ENCODE measurements at places on chromosomes 4 and X. TPM values are rescaled to one million over a fixed set of nuclear protein-coding genes. Genes with fewer than 3 reads are reported as not detected.

GRCh38 chr4:119663160-119663788 is 34.7 kb upstream of the PDE5A start:
- H3K4me3 ChIP-seq: peak overlapping the region; percentile 46
- H3K4me1 ChIP-seq: no peaks in the 10 kb centered on the region
- H3K36me3 ChIP-seq: no peaks in the 10 kb centered on the region
- no peak for DNase-seq
- peak overlapping the region; percentile 71 for H3K27ac ChIP-seq
- no peaks in the 10 kb centered on the region for H3K27me3 ChIP-seq

GRCh38 chrX:15143050-15143824 is 126.6 kb downstream of the ASB9 start:
- no peaks in the 10 kb centered on the region for H3K36me3 ChIP-seq
- H3K27me3 ChIP-seq: no peaks in the 10 kb centered on the region
- H3K4me1 ChIP-seq: no peaks in the 10 kb centered on the region
- DNase-seq: no peak
- no peak overlapping the region for H3K27ac ChIP-seq

GRCh38 chr4:3250956-3251690 is 2.2 kb downstream of the MSANTD1 start:
- no peak overlapping the region for H3K4me3 ChIP-seq
- H3K27ac ChIP-seq: no peak overlapping the region
- no peaks in the 10 kb centered on the region for H3K4me1 ChIP-seq
- no peaks in the 10 kb centered on the region for H3K27me3 ChIP-seq
- H3K36me3 ChIP-seq: no peaks in the 10 kb centered on the region

DNA sequence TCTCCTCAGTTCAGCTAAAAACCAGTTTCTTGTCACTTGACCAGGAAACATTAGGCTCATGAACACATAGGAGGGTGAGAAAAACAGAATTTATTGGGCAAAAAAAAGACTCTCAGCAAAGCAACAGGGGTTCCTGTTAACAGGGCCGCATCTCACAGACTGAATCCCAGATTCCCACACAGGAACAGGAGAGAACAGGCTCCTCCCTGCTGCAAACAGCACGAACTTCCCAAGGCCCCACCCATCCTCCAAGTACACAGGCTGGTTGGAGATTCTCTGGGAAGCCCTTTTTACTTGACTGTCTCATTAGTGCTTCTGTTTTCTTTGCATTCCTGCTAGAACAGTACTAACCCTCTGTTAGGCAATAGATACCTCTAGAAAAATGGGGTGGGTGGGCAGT is 52.4 kb upstream of the IL21 start:
- H3K36me3 ChIP-seq: no peaks in the 10 kb centered on the region
- H3K4me3 ChIP-seq: no peak overlapping the region
- H3K27ac ChIP-seq: no peak overlapping the region
- no peaks in the 10 kb centered on the region for H3K27me3 ChIP-seq

GRCh38 chr4:61296144-61296543 is 96.0 kb downstream of the ADGRL3 start:
- no peak for DNase-seq
- no peaks in the 10 kb centered on the region for H3K36me3 ChIP-seq
- H3K4me1 ChIP-seq: no peaks in the 10 kb centered on the region
- H3K4me3 ChIP-seq: no peak overlapping the region
- H3K27me3 ChIP-seq: no peaks in the 10 kb centered on the region

The PASD1 gene
- not detected for total RNA-seq

All from esophagus muscularis mucosa (tissue), 4 donors.